COR-L47 (cell line): ENCODE measurements at places on chromosomes 6 and 20.

DNA sequence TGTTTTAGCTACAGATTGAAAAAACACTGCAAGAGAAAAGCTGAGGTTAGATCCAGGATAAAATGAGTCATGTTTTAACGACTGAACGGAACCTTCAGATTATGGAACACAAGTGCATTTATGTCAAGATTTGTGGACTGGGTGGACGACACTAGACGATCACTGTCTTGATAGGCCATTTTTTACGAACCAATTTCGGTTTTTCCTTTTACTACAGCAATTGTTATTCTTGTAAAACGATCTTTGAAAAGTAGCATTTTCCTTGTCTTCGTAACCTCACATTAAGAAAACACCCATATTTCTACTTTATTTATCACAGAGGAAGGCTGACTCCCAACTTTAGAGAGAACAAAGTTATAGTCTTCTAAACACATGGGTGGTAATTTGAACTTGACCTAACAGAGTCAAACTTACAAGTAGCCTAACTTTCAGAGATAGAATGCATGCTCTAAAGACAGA is 294.2 kb upstream of the TCF21 start:
- DNase-seq = no peak

GRCh38 chr6:53119772-53120409 is 28.8 kb downstream of the GCM1 start:
- peak; percentile 53 for DNase-seq

DNA sequence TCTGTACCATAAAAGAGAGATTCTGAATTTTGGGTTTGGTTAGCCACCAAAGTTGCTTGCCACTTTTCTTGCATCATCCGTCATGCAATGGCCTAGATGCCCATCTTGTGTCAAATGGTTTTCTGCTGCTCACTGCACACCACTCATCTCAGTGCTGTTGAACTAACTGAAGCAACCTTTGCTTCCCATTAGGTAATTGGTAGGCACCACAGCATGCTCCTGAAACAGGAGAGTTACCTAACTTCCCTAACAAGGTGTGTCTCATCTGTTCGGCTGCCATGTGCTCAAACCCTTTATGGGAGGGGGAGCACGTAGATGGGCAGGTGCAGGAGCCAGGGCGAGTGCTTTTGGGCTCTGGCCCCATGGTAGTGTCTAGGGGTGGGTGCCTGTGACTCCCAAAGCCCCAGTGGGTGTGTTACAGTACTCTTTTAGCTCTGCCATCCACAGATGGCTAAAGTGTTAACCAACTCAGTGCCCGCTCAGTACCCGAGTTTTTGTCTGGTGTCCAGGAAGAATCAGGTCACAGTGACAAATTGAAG is 147.4 kb upstream of the SPACA1 start:
- DNase-seq = no peak

DNA sequence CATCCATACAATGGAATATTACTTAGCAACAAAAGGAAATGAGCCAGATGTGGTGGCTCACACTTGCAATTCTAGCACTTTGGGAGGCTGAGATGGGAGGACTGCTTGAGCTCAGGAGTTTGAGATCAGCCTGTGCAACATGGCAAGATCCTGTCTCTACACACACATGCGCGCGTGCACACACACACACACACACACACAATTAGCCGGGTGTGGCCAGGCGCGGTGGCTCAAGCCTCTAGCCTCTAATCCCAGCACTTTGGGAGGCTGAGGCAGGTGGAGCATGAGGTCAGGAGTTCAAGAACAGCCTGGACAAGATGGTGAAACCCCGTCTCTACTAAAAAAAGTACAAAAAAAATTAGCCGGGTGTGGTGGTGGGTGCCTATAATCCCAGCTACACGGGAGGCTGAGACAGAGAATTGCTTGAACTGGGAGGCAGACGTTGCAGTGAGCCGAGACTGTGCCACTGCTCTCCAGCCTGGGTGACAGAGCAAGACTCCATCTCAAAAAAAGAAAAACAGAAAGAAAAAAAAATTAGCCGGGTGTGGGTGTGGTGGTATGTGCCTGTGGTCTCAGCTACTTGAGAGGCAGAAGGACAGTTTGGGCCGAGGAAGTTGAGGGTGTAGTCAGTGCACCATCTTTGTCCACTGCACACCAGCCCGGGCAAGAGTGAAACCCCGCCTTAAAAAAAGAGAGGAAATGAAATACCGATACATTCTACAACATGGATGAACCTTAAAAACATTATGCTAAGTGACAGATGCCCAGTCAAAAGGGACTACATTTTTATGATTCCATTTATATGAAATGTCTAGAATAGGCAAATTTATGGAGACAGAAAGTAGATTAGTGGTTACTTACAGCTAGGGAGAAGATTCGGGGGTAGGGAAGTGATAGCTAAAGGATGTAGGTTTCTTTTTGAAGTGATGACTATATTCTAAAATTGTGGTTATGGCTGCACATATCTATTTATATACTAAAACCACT is 52.5 kb downstream of the RBL1 start:
- no peak for DNase-seq

DNA sequence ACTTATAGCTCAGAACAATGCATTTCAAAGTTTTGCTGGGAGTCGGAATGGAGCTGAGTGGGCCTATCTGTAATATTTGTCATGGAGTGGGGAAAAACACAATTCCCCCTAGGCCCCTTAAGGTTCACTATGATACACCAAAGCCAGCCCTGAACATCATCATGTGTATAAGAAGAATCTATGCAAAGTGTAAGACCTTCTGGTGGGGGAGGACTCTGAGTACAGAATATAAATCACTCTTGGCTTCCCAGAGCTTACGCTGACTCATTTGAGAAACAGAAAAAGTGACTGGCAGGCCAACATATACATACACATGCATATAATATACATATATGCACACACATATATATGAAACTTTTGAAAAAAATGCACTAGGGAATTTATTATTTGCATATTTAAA is 54.1 kb upstream of the UBR2 start:
- DNase-seq = no peak

DNA sequence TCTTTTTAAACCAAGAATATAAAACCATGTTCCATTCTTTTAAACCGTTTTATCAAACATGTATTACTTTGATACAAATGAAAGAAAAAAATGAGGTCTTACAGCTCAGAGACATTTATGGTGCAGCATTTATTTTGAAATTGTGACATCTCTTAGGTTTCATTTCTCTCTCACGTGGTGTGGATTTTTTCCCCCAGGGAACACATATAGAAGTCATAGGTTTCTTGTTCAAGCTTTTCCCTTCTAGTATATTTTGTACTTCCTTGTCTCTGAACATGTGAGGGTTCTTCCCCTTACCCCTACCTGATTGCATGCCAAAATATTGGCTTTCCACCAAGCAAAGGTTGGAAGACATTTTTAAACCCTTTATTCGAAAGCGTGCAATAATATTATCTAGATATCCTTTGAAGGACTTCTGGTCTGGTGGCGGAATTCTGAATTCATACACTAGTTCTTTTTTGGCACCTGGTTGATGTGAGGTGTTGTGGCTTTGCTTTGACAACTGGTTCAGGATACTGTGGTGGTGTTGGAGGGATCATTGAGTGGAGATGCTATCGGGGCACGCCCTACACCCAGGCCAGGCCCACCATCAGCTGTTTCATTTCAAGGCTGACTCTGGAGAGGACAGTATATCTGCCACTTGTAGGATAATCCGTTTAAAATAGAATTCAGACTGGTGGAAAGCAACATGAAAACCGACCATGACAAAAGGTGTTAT is 5.6 kb upstream of the FAM50B start:
- DNase-seq = no peak

DNA sequence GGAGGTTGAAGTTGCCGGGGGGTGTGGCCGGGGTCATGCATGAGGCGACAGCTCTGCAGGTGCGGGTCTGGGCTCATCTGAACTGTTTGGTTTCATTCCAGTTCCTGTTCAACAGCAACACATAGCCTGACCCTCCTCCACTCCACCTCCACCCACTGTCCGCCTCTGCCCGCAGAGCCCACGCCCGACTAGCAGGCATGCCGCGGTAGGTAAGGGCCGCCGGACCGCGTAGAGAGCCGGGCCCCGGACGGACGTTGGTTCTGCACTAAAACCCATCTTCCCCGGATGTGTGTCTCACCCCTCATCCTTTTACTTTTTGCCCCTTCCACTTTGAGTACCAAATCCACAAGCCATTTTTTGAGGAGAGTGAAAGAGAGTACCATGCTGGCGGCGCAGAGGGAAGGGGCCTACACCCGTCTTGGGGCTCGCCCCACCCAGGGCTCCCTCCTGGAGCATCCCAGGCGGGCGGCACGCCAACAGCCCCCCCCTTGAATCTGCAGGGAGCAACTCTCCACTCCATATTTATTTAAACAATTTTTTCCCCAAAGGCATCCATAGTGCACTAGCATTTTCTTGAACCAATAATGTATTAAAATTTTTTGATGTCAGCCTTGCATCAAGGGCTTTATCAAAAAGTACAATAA is 72.5 kb downstream of the PTPN1 start:
- DNase-seq = no peak
